EL (cell line): ENCODE measurements at places on chromosomes 2 and 18.

- no peak for DNase-seq
Measured at GRCh38 chr2:9979977-9980376, 28.5 kb downstream of the GRHL1 start.

DNA sequence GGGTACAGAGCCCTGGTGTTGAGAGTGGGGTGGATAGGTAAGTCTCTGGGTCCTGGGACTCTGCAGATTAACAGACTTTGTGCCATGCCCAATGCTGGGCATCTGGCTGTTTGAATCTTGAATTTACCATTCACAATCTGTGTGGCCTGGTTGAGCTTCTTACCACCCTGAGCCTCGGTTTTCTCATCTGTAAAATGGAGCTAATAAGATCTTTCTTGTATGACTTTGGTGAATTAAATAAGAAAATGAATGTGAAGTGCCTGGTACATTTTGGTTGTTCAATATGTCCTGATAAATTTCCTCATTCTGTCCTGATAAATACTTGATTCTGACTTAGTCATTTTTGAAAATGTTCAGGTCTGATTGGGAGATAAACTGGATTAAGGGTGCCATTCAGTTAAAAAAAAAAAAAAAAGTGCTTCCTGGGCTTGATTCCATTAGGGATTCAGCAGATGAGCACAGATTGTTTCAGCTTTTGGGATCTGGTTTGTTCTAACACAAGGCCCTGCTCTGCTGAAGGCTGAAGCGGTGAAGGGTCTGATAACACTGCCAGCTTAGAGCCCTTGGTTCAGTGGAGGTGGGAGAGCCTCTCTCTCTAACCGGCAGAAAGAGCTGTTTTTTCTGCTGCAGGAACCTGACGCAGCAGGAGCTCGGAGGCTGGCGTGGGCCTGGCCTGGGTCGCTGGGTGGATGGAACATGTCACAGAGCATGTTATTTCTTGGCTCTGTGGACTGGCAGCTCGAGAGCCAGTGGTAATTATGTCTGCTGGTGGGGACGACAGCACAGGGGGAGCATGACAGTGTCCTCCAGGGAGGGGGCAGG is 84.5 kb upstream of the MCFD2 start:
- no peak for DNase-seq

GRCh38 chr2:241852116-241852980 is 6.3 kb downstream of the PDCD1 start:
- no peak for DNase-seq

- DNase-seq = no peak
Measured at GRCh38 chr2:229346816-229347540, 75.9 kb upstream of the PID1 start.

DNA sequence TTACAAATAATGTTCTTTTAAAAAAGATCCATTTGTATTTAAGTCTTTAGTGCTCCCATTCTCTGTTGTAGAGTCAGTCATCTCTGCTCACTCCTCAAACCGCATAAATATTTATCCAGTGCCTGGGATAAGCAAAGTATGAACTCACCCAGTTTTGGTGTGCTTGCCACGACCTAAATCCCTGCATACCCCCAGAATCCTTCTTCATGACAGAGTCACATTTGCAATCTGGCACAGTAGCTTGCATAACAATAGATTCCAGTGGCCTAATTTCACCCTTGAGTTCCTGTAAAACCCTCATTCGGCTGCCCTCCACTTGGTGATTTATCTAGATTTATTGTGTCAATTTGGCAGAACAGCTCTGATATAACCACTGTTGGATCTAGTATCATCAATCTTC is 92.9 kb downstream of the DTNA start:
- DNase-seq = no peak

DNA sequence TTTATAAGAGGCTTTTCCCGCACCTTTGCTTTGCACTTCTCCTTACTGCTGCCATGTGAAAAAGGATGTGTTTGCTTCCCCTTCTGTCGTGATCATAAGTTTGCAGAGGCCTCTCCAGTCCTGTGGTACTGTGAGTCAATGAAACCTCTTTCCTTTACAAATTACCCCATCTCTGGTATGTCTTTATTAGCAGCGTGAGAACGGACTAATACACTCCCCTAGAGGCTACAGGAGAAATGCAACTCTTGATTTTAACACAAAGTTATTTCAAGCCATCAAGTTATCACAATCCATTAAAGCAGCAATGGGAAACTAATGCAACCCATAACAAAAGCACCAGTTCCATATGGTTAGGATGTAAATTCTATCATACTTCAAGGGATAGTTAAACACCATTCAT is 1378.8 kb upstream of the DDX18 start:
- no peak for DNase-seq

DNA sequence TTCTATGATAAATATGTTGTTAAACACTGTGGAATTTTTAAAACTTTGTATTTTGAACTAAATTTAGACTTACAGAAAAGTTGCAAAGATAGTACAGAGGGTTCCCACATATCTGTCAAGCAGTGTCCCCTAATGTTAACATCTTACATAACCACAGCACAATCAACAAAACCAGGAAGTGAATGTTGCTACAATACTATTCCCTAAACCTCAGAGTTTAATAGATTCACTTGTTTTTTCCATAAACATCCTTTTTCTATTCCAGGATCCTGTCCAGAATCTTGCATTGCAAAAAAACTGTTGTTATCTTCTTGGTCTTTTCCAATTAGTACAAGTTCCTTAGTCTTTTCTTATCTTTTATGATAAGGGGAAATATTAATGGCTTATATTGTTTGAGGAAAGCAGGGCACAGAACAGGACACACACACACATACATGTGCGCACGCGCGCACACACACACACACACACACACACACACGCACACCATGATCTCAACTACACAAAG is 251.1 kb upstream of the TRIB2 start:
- DNase-seq = no peak

DNA sequence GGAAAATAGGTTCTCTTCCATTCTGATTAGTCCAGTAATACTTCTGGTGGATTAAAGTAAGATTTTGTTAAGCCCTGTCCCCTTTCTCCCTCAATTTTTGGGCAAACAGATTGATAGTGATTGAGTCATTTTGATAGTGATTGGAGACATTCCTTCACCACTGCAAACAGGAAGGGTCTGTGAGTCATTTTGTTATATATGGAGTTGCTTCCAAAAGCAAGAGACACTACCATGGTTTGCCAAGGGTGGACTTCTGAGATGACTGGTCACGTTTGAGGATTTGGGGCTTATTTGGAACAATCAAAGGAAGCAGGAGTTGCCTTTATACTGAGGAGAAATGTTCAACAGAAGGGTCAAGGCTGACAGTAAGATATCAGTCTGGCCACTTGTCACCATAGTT is 249.9 kb downstream of the PARD3B start:
- peak; percentile 69 for DNase-seq

GRCh38 chr2:47626664-47627063 is 156.3 kb upstream of the MSH6 start:
- DNase-seq = no peak

- no peak for DNase-seq
Measured at GRCh38 chr2:177123048-177123447, 89.5 kb upstream of the HNRNPA3 start.

DNA sequence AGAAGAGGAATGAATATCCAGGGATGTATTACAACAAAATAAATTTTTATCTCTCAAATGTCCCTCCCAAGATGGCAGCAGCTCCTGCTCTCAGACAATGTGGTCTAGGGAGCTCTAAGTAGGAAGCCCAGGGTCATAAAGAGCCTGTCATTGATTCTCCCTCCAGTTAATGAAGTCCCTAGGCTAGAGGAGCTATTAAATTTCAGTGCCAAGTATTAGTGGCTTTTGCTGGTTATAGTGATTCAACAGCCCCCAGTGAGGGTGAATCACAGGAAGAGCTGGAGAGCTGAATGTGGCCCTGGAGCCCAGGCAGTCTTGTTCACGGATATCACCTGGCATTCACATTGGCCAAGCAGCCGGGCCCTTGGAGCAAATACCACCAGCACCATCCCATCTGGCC is 109.8 kb upstream of the YPEL5 start:
- DNase-seq = peak; percentile 26

DNA sequence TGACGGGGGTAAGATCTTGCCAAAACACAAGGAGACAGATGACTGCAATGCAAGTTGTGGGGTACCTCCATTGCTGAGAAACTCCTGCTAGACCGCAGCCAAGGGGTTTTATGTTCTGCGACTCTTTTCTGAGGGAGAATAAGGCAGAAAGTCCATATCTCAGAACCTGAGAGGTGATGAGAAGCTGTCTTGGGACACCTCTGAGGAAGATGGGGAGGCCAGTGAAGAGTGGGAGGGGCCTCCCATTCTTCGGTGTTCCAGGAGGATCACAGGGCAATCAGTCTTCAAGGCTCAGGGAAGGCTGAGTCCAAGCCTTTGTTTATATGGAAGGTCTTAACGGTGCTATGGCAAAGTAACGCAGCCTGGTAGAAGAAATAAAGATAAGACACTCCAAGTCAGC is 18.0 kb downstream of the CYP27A1 start:
- no peak for DNase-seq

DNA sequence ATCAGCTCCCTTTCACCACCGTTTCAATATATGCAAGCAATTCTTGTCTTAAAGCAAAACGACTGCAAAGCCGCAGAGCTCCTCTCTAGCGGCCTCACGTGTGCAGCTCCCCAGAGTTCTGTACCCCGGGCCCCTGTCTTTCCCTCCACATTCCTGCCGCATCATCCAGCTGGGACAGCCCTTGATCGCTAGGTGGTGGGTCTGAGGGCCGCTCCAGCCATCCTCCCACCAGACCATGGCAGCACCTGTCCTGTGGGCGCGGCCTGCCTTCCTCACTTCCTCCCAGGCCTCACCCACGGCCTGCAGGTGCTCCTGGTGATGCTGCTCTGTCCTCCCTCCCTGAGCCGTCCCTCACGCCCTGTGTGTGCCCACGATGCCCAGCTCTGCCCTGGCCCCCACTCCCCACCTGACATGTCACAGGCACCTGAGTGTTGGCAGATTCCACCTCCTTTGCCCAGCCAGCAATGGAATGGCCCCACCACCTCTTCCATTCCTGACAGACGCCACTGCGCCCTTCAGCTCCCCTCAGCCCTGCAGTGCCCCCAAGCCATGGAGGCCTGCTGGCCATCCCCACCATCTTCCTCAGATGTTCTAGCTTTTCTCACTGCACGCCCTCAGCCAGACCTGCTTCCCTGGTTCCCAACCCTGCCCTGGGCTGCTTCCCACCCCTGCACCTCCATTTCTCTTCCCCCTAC is 15.3 kb upstream of the ALLC start:
- DNase-seq = no peak

DNA sequence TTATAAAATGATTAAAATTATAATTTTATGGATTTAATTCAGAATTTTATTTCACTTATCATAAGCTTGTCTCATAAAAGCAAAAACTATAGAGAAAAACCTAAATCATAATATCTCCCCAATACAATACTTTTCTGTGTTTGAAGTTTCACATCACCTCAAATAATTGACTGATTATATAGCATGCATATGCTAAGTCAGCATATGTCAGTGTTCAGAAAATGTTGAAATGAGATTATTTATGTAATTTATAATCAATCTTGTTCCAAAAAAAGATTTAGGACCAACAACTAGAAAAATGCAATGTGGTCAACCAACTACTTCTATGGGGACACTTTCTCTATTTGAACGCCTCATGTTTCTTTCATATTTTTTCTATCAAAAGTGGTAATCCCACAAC is 902.6 kb downstream of the CPS1 start:
- no peak for DNase-seq

DNA sequence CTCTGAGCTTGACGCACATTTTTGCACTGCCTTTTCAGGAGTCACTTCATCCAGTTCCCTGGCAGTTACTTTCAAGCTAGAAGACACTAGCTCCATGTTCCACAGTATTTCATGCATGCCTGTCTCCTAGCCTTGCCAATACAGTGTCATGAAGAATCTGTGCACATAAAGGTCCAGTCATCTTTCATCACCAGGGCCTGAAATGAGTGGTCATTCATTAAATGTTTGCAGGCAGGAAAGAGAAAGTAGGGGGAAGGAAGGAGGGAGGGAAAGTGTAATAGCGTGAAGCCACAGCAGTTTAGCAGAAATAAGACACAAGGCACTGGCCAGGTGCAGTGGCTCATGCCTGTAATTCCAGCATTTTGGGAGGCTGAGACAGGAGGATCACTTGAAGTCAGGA is 92.4 kb upstream of the COPS8 start:
- DNase-seq = no peak

DNA sequence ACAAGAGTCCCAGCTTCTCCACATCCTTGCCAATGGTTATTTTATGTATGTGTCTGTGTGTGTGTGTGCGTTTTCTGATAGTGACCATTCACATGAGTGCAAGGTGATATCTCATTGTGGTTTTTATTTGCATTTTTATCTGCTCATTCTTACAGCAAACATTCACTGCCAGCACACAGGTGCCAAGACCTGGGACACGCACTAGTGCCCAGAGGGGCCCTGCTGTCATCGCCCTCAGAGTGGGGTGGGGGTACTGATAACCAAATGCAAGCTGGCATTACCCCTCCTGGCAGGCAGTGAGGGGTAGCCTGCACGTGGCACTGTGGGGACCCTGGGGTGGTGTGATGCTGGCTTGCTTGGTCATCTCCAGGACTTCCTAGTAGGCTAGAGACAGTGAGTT is 285.4 kb downstream of the LPIN1 start:
- no peak for DNase-seq

DNA sequence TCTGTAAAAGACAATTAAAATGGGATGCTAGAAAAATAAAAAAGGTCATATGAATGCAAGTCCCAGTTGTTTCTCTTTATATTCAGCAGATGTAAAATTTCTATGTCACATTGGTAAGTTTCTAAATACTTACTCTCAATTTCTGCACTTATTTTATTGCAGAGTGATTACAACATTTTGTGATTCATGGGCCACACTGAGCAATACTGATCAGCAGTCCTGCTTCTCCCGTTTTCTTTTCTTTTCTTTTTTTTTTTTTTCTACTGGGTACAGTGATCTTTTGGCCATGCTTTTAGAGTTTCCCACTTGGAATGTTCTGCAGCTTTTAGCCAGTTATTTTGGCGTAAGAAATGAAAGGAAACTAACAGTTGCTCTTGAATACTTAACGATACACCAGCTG is 38.8 kb downstream of the LIMS1 start:
- peak; percentile 62 for DNase-seq

GRCh38 chr2:222907048-222907447 is 46.2 kb downstream of the ACSL3 start:
- no peak for DNase-seq

GRCh38 chr18:3184275-3184963 is 35.3 kb downstream of the MYOM1 start:
- no peak for DNase-seq

DNA sequence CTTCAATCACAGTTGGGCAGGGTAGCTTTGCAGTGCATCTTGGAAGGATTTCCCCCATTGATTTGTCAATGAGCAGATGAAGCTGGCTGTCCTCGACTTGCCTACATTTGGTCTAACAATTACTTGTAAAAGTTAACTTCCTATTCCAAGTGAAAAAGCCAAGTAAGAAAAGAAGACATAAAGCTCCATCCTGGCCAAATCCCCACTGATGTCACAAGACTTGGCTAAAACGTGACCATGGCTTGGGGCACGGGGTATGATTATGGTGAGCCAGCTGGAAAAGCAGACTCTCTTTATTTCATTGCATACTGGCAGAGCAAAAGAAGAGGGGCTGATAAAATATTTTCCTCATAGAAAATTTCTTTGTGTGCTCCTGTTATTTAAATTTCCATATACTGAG is 25.4 kb upstream of the PID1 start:
- DNase-seq = no peak
